ENCODE measurements at places on chromosomes 2 and 18.

- DNase-seq, result no peak
Measured at GRCh38 chr2:217297096-217297495, 437.2 kb upstream of the TNP1 start.

- peak; percentile 39 for DNase-seq
Measured at GRCh38 chr2:50443868-50444630, 587.9 kb downstream of the NRXN1 start.

- no peak for DNase-seq
Measured at GRCh38 chr2:145156199-145156598, 636.3 kb upstream of the ZEB2 start.

DNA sequence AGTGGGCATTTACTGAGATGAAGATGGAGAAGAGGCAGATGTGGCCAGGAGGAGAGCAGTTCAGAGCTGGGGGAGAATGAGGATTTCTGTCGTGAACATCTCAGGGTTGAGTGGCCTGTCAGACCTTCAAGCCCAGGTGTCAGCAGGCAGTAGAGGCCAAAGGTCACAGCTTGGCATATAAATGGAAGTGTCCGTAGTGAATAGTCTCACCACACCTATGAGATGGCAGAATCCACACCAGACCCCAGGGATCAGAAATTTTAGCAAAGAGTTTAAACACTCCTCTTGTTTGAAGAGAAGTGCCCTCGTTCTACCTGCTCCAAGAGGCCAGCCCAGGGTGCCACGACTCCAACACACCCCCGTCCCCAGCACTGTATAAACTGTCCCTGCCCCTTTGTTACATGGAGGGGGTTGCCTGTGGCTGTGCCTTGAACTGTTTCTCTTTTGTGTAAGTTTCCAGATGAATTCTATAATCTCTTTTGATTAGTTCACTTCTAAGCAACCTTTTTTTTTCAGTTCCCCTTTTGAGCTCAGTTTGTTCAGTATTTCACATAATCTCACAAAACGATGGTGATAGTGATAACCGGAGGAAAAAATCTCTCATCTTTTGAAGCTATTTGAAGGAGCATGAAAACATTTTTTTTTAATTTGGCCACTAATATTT, 69.0 kb upstream of the TTC39C start:
- DNase-seq, result no peak
